ENCODE measurements at places on chromosomes 1 and 21. TPM values are rescaled to one million over a fixed set of nuclear protein-coding genes. Genes with fewer than 3 reads are reported as not detected.

DNA sequence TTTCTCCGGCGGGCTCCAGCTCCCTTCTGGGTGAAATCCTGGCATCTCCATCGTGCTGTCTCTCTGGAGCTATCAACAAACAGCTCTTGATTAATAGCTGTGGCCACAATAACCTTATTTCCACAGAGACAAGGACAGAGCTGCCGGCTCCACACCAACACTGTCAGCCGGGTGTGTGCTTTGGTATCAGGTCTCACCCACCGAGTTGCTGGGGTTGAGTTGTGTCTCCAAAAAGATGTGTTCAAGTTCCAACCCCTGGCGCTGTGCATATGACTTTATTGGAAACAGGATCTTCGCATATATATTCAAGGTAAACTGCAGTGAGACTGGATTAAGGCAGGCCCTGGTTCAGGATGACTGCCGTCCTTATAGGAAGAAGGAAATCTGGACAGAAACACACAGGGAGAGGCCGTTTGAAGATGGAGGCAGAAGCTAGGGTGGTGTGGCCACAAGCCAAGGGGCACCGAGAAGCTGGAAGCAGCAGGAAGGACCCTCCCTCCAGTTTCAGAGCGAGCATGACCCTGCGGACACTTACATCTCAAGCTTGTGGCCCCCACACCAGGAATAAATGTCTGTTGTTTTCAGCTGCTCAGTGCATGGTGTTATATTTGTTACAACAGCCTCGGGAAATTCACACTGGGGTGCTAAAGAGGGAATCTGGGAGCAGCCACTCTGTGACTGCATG is 88.4 kb upstream of the TMPRSS2 start:
- no peak for DNase-seq

GRCh38 chr1:101250656-101251272 is 13.9 kb downstream of the S1PR1 start:
- DNase-seq = no peak

GRCh38 chr1:205523261-205523890 is 18.9 kb downstream of the CDK18 start:
- DNase-seq = no peak

DNA sequence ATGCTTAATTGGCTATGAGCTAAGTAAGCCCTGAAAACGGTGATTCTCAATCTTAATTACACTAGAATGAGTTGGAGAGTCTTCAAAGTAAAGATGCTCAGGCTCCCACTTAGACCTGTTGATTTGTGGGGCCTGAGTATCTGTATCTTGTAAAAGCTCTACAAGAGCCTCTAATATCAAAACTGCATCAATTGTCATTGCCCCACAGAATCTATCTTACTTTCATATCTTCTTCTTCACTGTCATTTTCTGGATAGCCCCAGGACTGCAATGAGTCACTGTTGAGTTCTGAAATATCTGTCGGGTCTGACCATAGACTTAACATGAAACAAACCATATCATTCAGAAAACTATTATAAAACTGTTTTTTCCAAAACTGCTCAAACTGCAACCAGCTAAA is 102.8 kb upstream of the SERTAD4 start:
- no peak for DNase-seq

DNA sequence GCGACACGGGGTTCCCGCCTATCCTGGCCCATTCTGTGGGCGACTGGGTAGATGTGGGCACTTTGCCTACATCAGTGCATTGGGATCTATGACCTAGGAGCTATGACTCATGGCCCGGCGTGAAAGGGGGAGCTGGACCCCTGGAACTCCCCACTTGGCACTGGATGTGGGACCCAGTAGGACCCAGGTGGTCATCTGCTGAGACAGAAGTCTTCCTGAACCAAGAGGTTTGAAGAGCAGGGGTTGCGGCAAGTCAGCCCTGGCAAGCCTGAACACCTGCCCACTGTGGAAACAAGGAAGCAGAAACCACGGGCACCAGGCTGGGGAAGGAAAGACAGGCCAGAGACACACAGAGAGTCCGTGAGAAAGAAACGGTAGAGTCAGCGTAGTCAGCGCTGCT is 656.7 kb downstream of the AJAP1 start:
- DNase-seq = no peak

GRCh38 chr1:225747566-225747965 is 30.1 kb upstream of the SRP9 start:
- DNase-seq = no peak

GRCh38 chr1:148307583-148308185 is 155.6 kb upstream of the NBPF11 start:
- DNase-seq = peak; percentile 48

DNA sequence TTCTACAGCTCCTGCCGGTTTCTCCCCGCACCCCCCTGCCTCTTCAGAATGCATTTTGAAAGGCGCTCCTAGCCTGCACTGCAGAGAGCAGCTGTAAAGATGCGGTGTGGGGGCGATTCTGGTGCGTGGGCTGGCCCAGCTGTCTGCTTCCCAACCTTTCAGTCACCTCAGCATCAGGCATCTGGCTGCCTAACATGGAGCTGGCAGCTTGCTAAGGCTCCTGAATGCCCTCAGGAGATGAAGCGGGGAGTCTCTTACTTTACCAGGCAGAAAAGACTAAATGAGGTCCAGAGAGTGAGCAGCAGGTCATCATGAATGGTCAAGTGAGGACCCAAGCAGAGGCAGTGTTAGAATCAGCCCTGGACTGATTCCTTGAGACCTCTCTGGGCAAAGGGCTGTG is 8.7 kb downstream of the IER5 start:
- DNase-seq = no peak

- DNase-seq = no peak
Observed at GRCh38 chr1:15245593-15246360, 1.2 kb upstream of the FHAD1 start.

DNA sequence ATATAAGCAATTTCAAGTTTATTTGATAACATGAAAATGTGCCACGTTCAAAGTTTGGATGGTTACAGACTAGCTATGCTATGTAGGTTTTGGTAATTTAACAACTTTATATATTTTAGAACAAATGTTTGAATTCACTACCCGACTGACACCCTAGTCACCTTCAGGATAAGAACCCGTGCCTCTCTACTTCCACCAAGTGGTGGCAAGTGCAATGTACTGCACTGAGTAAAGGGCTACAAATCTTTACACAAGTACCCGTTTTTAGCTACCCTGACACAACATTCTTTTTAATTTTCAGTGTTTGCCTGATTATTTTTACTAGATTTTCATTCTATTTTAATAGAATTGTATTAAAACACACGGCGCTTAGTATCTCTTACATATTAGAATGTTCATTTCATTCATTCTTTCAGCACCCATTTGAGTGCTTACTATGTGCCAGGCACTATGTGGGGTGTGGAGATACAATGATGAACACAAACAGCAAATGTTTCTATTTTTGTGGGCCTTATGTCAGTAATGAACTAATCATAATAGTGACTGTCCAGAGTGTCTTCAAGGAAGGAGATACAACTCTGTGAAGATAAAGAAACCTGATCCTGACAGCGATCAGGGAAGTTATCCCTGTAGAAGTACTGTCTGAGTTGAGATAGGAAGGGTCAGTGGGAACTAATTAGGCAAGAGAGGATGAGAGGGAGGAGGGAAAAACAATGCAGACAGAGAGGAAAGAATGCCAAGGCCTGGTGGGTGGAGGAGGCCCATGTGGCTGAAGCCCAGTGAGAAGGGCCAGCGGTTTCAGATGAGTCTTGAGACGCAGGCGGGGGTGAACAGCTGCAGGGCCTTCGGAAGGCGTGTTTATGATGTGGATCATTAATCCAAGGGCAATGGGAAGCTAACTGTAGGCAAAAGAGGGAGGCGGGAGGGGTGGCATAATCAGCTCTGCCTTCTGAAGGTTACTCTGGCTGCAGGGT is 3.8 kb downstream of the LCA5L start:
- DNase-seq = peak; percentile 54

- no peak for DNase-seq
Observed at GRCh38 chr1:5850503-5850902, 141.7 kb downstream of the NPHP4 start.

GRCh38 chr1:3614755-3615742 is 3.7 kb upstream of the MEGF6 start:
- DNase-seq = peak; percentile 27

- peak; percentile 7 for DNase-seq
Observed at GRCh38 chr1:20291645-20292084, 990 bp downstream of the VWA5B1 start.

DNA sequence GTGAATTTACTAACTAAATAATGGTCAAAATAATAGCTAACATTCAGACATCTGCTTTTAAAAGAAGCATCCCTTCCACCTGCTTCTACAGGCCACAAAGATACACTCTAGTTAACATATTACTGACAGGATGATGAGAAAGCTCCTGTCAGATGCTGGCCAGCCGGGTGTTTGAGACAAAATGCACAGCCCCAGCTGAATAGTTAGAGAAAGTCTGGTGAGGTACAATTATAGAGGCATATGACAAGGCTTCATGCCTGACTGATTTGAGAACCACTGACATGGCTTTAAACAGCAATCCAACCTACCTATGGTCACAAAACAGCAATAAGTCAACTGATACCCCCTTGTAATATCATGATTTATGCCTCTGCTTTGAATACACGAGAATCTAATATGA is 137.0 kb downstream of the DENND1B start:
- DNase-seq = no peak

GRCh38 chr1:203937678-203938330 is 76.4 kb downstream of the SNRPE start:
- no peak for DNase-seq

GRCh38 chr1:235468004-235468403 is 36.2 kb downstream of the B3GALNT2 start:
- no peak for DNase-seq

GRCh38 chr1:183267646-183268431 is 81.8 kb downstream of the LAMC2 start:
- no peak for DNase-seq

- DNase-seq = no peak
Observed at GRCh38 chr1:193221651-193222050, 35.2 kb upstream of the B3GALT2 start.

GRCh38 chr1:248627971-248628844 is 6.7 kb downstream of the OR2T11 start:
- peak; percentile 13 for DNase-seq

DNA sequence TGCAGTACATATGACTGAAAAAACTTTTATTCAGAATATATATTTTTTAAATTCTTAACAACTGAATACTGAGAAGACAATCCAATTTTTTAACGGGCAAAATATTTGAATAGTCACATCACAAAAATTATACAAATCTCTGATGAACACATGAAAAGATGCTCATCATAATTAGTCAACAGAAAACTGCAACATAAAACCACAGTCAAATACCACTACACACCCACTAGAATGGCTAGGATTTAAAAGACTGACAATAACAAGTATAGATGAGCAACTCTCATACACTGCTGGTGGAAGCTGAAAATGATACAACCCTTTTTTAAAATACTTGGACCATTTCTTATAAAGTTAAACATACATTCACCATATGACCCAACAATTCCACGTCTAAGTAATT is 87.7 kb upstream of the TNFSF4 start:
- DNase-seq = no peak

GRCh38 chr1:37310064-37310463 is 164.3 kb upstream of the ZC3H12A start:
- no peak for DNase-seq

DNA sequence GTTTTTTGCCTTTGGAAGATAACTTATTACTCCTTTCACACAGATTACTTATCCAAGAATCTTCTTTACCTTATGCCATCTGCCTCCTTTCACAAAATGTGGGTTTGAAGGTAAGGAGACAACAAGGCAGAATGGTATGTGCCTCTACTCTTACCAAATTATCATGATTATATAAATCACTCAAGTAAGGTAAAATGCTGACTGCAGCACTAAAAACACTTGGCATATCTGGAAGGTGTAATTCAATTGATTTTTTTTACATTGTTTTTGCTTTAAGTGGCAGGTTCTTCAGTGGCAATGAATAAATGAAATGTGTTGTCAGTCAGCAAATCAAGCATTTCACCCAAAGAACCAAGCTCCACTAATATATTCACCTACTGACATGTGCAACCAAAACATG is 346.1 kb downstream of the OMA1 start:
- DNase-seq = no peak

GRCh38 chr21:25396135-25396711 is 211.1 kb downstream of the MRPL39 start:
- peak; percentile 35 for DNase-seq

- DNase-seq = peak; percentile 53
Observed at GRCh38 chr21:41195311-41195710, 27.4 kb downstream of the BACE2 start.

GRCh38 chr1:168676029-168676812 is 52.8 kb downstream of the DPT start:
- no peak for DNase-seq

DNA sequence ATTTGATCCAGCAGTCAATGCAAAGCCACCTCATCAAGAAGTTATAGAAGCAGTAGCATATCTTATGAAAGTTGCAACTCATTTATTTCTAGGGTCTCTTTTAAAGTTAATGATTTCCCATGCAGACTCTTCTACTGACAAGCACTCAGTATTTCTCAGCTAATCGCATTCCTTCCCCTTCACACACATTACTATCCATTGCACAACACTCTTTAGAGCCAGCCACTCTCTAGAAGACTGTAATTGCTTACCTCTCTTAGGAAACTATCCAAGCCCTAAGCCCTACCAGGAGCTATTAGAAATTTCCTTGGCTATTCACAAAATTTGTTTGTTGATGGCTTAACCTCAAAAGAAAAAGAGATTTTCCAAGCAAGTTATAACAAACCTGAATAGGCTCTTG is 106.0 kb downstream of the ADAMTS1 start:
- no peak for DNase-seq

DNA sequence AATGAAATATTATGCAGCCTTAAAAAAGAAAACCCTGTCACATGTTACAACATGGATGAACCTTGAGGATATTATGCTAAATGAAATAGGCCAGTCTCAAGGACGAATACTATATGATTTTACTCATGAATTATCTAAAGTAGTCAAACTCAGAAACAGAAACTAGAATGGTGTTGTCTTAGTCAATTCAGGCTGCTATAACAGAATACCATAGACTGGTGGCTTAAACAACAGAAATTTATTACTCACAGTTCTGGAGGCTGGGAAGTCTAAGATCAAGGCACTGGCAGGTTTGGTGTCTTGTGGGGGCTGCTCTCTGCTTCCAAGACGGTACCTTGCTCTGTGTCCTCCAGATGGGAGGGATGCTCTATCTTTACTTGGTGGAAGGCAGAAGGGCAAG is 113.8 kb upstream of the DNAH14 start:
- DNase-seq = no peak

- DNase-seq = no peak
Observed at GRCh38 chr1:2492091-2492490, 16.0 kb downstream of the PLCH2 start.

GRCh38 chr1:36258960-36259344 is 34.7 kb downstream of the THRAP3 start:
- no peak for DNase-seq

- peak; percentile 51 for DNase-seq
Observed at GRCh38 chr1:8533124-8533523, 215.2 kb downstream of the SLC45A1 start.

MPL gene
- total RNA-seq = not detected

IRF6 gene
- total RNA-seq = 0.95 TPM

SPRR2F gene
- not detected for total RNA-seq

CYP2J2 gene
- total RNA-seq = 0.34 TPM

SPRR2B gene
- total RNA-seq = not detected

SUSD4 gene
- total RNA-seq = not detected

CFHR2 gene
- not detected for total RNA-seq

RBBP4 gene
- total RNA-seq = 192 TPM

GPR153 gene
- total RNA-seq = 0.27 TPM
